Colonic mucosa (tissue), 4 donors: ENCODE measurements at places on chromosomes 16 and 17.

DNA sequence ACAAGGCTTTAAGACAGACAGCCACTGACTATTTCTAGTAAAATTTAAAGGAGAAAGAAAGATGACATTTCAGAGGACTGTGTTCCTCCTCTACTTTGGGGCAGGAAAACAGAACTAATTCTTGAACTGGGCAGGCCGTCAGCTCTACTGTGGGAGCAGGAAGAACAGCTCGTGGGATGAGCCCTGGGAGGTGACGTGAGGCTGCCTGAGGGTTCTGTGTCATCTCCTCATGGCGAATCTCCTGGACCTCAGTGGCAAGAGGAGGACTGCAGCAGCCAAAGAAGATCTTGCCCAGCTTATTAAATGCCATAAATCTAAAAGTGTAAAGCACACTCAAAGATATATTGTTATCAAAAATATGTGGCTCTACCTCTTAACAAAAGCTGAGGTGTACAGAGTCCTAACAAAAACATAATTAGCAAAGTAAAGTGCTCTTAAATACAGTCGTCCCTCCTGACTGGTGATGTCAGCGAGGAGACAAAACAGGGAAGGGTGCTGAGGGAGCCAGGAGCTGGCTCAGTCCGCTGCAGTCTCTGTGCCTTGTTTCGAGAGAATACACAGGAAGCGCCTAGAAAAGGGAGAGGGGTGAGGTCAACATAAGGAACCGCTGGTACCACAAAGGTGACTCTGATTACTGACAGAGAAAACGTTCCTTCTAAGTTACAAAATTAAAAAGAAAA, 58.0 kb downstream of the CREBBP start:
- DNase-seq, result no peak

GRCh38 chr16:9610727-9611126, 519.3 kb downstream of the HAPSTR1 start:
- no peak for DNase-seq

GRCh38 chr17:3005696-3006095, 57.7 kb downstream of the OR1D5 start:
- no peak for DNase-seq

GRCh38 chr16:21277927-21278706, at the start of gene CRYM:
CRYM (minus strand) TSS chr16:21278290; CDS start chr16:21278251, 39 bp downstream.
- DNase-seq, result peak; percentile 83

DNA sequence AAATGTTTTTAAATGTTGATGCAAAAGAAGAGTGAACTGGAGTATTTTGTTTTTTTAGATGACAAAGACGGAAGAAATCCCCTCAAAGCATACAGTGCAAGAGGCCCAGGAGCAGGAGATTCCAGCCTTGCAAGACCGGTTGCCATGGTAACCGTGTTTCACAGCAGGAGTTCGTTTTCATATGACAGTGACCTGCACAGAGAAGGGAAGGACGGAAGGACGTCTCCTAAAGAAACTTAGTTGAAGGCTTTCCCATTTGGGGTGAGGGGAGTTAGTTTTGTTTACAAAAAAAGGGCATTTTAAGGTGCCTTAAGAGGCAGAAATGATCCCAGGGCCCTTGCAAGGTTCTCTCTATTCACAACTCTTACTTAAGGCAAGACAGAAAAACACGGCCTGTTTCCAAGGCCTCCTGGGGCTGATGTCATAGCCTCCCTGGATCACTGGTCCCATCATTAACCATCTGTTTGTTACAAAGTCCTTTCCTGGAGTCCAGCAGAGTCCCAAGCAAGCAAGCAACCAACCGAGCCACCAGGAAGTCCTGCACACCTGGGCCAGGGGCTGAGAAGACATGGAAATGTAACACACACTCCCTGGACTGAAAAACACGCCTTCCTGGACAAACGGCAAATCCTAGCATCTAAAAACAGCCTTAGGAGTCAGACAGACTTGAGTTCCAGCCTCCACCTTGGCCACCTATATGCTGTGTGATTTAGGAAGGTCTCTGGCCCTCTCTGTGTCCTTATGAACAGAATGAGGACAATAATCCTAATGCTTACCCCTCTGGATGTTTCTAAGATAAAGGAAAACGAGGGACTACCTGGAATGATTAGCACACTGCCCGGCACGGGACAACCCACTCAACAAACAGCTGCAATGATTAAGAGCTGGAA, 30.3 kb upstream of the RPH3AL start:
- DNase-seq, result no peak

DNA sequence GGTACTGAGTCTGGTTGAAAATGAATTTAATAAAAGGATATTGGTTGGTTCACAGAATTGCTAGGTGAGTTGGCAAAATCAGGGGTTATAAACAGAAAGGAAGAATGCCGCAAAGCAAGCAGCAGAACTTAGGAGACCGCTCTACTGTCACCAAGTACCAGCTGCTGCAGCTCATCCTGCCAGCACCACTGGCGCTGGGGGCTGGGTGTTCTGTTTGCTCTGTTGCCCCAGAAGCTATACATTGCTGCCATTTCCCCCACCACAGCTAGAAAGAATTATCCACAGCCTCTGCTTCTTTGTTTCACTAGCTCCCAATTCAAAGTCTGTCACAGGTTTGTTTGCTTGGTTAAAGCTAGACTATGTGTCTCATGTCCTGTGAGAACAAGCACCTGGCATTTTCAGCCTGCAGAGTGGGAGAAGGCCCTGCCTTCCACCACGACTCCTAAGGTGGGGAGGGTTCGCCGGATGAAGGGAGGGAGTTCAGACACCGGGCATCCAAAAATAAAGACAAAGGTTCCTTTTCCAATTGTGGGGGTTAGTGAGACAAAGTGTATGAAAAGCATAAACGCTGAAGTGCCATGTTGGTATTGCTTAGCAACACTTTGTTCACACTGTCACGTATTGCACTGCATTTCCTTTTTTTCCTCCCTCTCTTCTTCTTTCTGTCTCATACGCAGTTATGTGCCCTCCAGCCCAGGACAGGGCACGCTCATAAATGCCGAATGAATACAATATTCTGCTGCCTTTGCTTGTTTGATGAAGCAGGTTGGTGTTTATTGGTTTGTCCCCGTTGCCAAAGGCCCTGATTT, 9.6 kb upstream of the CPD start:
- no peak for DNase-seq

DNA sequence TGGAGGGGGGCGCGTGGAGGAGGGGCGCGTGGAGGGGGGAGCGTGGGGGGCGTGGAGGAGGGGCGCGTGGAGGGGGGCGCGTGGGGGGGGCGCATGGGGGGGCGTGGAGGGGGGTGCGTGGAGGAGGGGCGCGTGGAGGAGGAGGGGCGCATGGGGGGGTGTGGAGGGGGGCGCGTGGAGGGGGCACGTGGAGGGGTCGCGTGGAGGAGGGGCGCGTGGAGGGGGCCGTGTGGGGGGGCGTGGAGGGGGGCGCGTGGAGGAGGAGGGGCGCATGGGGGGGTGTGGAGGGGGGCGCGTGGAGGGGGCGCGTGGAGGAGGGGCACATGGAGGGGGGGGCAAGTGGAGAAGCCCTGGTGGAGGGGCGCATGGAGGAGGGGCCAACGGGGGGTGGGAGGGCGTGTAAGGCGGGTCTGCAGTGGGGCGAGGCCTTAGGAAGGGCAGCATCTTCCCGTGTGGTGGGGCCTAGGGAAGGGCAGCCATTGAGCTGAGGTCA, 7.3 kb downstream of the MSLN start:
- no peak for DNase-seq

- DNase-seq, result no peak
Observed at GRCh38 chr17:80099291-80100034, 1.9 kb upstream of the GAA start.

GRCh38 chr17:63528183-63528582, 5.0 kb downstream of the KCNH6 start:
- no peak for DNase-seq

GRCh38 chr16:8370374-8371270, 219.7 kb downstream of the TMEM114 start:
- peak; percentile 21 for DNase-seq

- no peak for DNase-seq
Observed at GRCh38 chr17:36197387-36197703, 787 bp upstream of the CCL3L1 start.

- DNase-seq, result no peak
Observed at GRCh38 chr17:10069301-10069700, 129.1 kb downstream of the GAS7 start.

DNA sequence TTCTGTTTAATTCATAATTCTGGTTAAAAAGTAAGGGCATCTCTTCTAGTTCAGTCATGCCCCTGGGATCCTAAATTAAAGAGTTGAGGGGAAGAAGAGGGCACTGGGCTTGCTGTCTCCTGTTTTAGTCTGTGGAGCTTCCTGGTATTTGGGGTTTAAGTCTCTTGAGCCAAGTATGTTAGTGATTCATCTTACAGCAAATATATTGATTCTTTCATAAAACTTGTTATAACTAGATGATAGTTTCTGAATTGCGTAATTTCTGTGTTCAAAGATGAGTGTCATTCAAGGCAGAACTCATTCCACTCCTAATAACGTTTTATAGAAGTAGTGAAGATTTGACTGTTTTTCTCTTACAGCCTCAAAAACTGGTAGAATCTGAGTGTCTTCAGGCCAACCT, 1.7 kb downstream of the TXNDC17 start:
- DNase-seq, result no peak

GRCh38 chr16:11016993-11017392, 72.6 kb downstream of the CLEC16A start:
- DNase-seq, result peak; percentile 87

- DNase-seq, result no peak
Observed at GRCh38 chr17:64176556-64176955, 46.6 kb upstream of the ERN1 start.

- DNase-seq, result no peak
Observed at GRCh38 chr17:66444031-66444430, 141.6 kb downstream of the PRKCA start.
